Progenitor cell of endocrine pancreas (in vitro differentiated cells): ENCODE measurements at places on chromosomes 3 and 15. TPM values are rescaled to one million over a fixed set of nuclear protein-coding genes. Genes with fewer than 3 reads are reported as not detected.

Gene PRKCD
- 45.1 and 45.8 TPM in 2 replicates for total RNA-seq

Gene SIDT1
- total RNA-seq = 0.18 TPM in 1 of 2 replicates, not detected in the other

Gene SLC22A14
- total RNA-seq = 0.18 and 0.72 TPM in 2 replicates

Gene LMAN1L
- total RNA-seq = not detected in 2 replicates

Gene BSN
- total RNA-seq = 3.0 and 3.8 TPM in 2 replicates

Gene GPR27
- 6.1 and 6.7 TPM in 2 replicates for total RNA-seq

- no peak overlapping the region for H3K4me3 ChIP-seq
- no peak overlapping the region for H3K27ac ChIP-seq
- H3K4me1 ChIP-seq = peaks cover 13% of the 10 kb centered on the region
- peaks cover 13% of the 10 kb centered on the region for H3K36me3 ChIP-seq
- DNase-seq = no peak
Observed at GRCh38 chr15:77346245-77347036, 73.5 kb downstream of the PEAK1 start.

DNA sequence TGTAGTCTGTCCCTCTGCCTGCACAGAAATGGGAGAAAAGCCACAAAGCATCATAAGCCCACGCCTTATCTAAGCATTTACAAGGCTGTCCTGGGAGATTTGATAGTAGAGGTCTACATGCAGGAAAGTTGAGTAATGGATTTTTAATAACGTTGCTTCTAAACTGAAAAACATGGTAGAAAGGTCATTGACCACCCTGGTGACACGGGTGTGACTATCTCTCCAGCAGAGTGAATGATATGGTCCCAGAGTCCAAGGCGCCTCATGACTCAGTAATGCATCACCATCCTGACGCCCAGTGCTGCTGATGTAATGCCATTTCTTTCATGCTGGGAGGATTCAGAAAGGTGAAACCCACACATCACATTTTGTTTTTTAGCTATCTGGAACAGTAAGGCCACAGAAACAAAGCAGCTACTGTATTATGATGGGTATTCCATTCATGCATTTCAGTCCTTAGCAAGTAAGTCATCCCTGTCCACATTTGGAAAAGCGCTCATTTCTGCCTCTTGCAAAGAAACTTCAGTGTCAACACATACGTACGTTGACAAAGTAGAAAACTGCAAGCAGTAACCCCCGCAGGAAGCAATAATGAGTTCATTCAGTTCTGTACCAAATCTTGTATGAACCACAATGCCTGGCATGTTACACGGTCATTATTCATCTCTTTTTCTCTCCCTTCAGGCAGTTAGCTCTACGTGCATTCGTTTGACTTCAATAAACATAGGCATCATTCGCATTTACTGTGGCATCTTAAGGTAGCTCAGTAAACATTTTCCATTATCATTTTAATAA, 483.5 kb downstream of the GABRG3 start:
- H3K36me3 ChIP-seq = no peaks in the 10 kb centered on the region
- no peak for DNase-seq
- H3K27me3 ChIP-seq = no peaks in the 10 kb centered on the region
- no peak overlapping the region for H3K4me3 ChIP-seq

GRCh38 chr3:58332575-58333188, at the start of gene PXK:
Gene PXK, plus strand, starts transcription at chr3:58332892. Its CDS starts 97 bp downstream, at chr3:58332989.
- H3K4me1 ChIP-seq = peaks cover 11% of the 10 kb centered on the region
- H3K27ac ChIP-seq = peak within 1 kb of the TSS; percentile 86
- H3K4me3 ChIP-seq = peak within 1 kb of the TSS; percentile 94
- DNase-seq = peak; percentile 58
- H3K27me3 ChIP-seq = peaks cover 11% of the 10 kb centered on the region
- H3K36me3 ChIP-seq = no peaks in the 10 kb centered on the region

GRCh38 chr15:95681836-95682544, 648.5 kb upstream of the NR2F2 start:
- H3K4me1 ChIP-seq = no peaks in the 10 kb centered on the region
- no peaks in the 10 kb centered on the region for H3K27me3 ChIP-seq
- no peaks in the 10 kb centered on the region for H3K36me3 ChIP-seq
- no peak overlapping the region for H3K4me3 ChIP-seq
- no peak overlapping the region for H3K27ac ChIP-seq

GRCh38 chr15:57245130-57245529, 131.2 kb upstream of the CGNL1 start:
- no peak for DNase-seq
- H3K4me1 ChIP-seq = no peaks in the 10 kb centered on the region
- H3K27me3 ChIP-seq = no peaks in the 10 kb centered on the region

GRCh38 chr3:125024817-125025216, 31.0 kb downstream of the HEG1 start:
- H3K27ac ChIP-seq = peak overlapping the region; percentile 55
- no peak for DNase-seq
- H3K27me3 ChIP-seq = no peaks in the 10 kb centered on the region
- H3K4me1 ChIP-seq = no peaks in the 10 kb centered on the region

DNA sequence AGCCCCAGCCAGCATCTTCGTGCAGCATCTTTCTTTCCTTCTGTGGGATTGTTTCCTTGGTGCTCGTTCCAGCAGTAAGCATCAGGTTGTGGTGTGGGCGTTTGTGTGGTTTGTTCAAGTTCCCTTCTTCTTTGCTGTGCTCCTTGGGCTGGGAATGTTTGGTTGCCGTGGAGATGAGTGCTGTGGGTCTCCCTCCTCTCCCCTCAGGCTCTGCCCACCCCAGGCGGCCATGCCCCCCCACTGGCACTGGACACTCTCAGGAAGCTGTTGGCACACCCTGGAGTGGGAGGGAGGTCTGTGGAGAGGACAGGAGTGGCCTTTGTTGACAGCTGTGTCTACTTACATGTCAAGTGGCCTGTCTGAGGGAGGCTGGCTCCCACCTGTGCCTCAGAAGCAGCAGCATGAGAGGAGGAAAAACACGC, 46.5 kb upstream of the SACM1L start:
- no peak for DNase-seq
- peaks cover 9% of the 10 kb centered on the region for H3K4me1 ChIP-seq
- H3K4me3 ChIP-seq = no peak overlapping the region
- H3K36me3 ChIP-seq = peaks cover 4% of the 10 kb centered on the region

DNA sequence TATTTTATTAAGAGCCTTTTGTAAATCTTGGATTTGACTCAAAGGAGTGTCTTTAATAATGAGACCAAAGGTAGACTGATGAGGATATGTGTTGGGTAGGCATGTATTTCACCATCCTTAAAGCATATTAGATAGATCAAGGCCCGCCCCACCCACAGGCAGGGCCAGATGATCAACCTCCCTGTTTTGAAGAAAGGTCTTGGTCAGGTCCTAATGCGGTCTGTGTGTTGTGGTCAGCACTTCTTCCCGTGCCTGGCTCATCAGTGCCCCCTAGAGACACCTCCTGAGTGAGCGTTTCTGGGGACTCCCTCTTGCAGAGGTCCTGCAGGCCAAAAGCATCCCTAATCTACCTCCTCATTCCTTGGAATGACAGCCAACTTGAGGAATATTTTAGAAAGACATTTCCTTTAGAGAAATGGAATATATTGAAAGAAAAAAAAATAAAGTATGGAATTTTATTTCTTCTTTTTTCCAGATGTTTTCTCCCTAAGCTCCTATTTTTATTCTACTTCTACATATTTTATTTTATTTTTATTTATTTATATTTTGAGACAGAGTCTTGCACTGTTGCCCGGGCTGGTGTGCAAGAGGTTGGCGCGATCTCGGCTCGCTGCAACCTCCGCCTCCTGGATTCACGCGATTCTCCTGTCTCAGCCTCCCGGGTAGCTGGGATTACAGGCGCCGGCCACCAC, 6.0 kb downstream of the TM4SF4 start:
- peaks cover 30% of the 10 kb centered on the region for H3K4me1 ChIP-seq
- H3K27ac ChIP-seq = peak overlapping the region; percentile 79
- H3K4me3 ChIP-seq = peak overlapping the region; percentile 45
- peaks cover 27% of the 10 kb centered on the region for H3K36me3 ChIP-seq
- DNase-seq = peak; percentile 61

GRCh38 chr3:156817646-156818272, 8.4 kb upstream of the LEKR1 start:
- H3K27ac ChIP-seq = peak overlapping the region; percentile 97
- H3K36me3 ChIP-seq = no peaks in the 10 kb centered on the region
- H3K27me3 ChIP-seq = peaks cover 7% of the 10 kb centered on the region
- no peak for DNase-seq
- peaks cover 18% of the 10 kb centered on the region for H3K4me1 ChIP-seq
- peak overlapping the region; percentile 84 for H3K4me3 ChIP-seq

- peaks cover 6% of the 10 kb centered on the region for H3K27me3 ChIP-seq
- peaks cover 13% of the 10 kb centered on the region for H3K36me3 ChIP-seq
- H3K27ac ChIP-seq = peak within 1 kb of the TSS; percentile 100
- DNase-seq = peak; percentile 42
Observed at GRCh38 chr3:138187296-138188012, at the start of gene ARMC8. Gene ARMC8, plus strand, starts transcription at chr3:138187301. Its CDS starts 254 bp downstream, at chr3:138187555.

DNA sequence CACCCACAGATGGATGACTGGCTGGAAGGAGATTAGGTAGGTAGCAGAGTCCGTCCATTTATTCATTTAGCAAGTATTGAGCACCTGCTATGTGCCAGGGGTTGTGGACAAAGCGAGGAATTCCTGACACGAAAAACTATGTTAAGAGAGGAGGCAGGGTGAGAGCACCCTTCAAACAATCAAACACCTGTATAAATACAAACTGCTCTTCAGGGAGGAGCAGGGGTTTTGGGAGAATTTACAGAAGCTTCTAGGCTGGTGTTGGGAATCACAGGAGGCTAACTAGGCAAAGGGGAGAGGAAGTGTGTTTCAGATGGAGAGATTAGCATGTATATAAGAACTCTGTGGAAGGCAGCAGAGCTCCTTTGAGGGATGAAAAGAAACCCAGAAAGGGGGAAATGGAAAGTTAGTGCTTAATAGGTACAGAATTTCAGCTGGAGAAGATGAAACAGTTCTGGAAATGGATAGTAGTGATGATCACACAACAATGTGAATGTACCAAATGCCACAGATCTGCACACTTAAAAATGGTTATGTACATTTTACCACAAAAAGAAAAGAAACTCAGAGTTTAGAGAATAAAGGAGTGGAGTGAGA, 805 bp upstream of the SEC22C start:
- H3K4me1 ChIP-seq = peaks cover 24% of the 10 kb centered on the region
- H3K27me3 ChIP-seq = no peaks in the 10 kb centered on the region
- H3K27ac ChIP-seq = peak overlapping the region; percentile 97
- peak overlapping the region; percentile 93 for H3K4me3 ChIP-seq
- H3K36me3 ChIP-seq = peaks cover 10% of the 10 kb centered on the region

DNA sequence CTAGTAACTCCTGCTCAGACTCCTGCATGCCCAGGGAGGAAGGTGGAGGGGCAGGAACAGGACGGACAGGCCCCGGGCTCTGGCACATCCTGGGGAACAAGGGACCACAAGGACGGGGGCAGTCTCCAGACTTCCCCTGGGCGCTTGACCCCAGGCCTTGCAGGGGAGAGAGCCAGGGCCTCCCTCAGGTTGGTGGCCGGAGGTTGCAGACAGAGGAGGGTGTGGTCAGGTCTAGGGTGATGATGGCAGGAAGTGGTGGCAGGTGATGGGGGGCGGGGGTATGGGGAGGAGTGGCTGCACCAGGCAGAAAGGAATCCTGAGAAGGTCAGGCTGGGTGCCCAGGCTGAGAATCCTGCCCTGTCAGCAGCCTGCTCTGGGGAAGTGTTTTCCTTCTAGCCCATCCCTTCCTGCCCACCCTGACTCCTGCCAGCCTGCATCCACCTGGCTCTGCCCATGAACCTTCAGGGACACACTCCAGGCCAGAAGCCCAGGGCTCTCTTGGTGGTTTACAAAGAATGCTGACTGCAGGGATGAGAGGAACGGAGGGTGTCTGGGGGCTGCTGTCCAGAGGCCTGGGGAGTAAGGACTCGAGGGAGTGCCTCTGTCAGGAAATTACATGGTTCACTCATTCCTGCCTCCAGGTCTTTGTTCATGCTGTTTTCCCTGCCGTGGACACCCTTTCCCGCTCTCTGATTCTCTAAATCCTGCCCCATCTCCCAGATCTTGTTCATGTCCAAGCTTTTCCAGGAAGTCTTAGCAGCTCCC, 15.8 kb downstream of the LOXL1 start:
- no peak overlapping the region for H3K4me3 ChIP-seq
- peak overlapping the region; percentile 45 for H3K27ac ChIP-seq
- no peaks in the 10 kb centered on the region for H3K27me3 ChIP-seq

DNA sequence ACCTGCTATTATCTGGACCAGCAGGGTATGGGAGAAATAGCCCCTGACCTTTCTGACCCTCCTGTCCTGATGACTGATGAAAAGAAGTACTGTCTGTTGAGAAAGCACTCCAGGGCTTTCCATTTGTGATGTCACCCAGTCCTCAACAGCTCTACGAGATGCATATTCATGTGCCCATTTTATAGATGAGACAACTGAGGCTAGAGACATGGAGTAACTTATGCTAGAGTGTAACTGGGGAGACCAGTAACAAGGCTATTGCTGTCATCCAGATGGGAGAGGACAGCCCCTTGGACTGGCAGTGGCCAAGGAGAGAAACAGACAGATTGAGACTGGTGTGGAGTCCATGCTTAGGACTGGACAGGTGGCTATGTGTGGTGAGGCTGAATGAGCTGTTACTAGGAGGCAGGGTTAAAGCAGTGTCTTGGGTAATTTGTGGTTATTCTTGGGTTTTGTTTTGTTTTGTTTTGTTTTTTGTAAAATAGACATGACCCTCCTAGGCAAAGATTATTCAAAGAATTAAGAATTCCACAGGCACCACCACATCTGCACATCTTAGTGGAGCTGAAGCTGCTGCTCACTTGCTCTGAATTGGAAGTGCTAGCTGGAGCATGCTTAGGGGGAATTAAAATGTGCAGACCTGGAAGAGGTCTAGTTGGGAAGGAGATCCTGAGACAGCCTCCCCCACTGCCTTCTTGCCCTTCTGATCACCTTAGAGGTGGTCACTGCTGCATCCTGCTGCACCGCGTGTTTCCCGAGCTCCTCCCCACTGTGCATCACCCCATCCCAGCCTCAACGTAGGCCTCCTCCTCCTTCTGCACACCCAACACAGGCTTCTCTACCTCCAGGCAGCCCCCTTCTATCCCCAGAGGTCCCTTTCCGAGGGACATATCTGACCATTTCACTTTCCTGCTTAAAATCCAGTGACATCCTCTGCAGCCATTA, 8.4 kb downstream of the HRH1 start:
- no peaks in the 10 kb centered on the region for H3K4me1 ChIP-seq
- no peak overlapping the region for H3K27ac ChIP-seq
- peaks cover 43% of the 10 kb centered on the region for H3K27me3 ChIP-seq
- H3K36me3 ChIP-seq = no peaks in the 10 kb centered on the region

DNA sequence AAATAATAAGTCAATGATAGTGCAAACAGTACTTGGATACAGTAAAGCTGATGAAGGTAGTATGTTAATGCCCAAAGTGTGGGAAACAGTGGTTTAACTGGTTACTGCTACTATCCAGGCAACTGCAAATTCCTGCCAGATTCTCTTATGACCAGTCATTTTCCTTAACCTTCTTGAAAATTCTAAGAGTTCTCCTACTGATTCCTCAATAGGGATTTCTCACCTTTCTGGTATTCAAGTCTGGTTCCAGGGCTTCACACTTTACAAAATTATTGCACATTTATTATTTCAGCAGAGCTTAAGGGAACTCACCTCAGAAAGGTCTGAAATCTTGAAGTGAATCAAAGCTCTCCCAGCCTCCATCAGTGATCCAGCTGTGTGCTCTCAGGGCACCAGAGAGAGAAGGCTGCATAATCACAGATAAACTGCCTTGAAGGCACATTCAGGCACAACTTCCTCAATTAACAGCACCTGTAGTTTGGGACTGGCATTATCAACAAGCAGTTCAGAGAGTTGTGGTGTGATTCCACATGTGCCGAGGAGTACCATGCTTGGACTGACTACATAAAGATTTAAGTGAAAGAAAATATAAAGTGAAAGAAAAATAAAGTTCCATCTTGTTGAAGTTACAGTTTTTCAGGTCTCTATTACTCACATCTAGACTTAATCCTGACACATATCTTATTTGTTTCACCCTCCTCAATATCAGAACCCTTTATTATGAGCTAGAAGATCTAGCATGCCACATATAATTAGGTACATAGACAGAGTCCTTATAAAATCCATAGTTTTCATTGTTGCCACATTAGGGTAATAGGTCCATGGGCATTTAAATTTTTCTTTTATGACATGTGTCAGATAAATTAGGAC, 59.5 kb upstream of the TIPARP start:
- no peak for DNase-seq
- no peak overlapping the region for H3K4me3 ChIP-seq
- H3K36me3 ChIP-seq = no peaks in the 10 kb centered on the region
- H3K27me3 ChIP-seq = no peaks in the 10 kb centered on the region
- H3K27ac ChIP-seq = no peak overlapping the region
